ENCODE measurements at places on chromosomes 5 and 9.

DNA sequence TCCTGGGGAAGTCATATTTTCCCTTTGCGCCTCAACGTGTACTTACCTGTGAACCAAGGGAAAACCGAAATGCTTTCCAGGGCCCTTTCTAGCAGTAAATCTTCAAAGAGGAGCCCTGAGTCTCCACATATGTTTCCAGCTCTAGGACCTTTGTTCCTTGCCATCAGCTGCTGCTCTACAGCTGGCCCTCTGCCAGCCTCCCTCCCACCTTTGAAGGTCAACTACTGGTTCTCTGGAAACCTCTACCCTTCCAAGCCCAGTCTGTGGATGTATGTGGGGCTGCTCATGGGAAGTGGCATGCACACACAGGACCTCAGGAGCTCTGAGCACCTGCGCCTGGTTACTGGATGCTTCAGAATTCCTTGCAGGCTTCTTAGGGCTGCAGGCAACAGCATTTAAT is 117.2 kb downstream of the PSD2 start:
- no peak for DNase-seq

GRCh38 chr9:134290603-134291451 is 35.4 kb upstream of the RXRA start:
- DNase-seq, result no peak

GRCh38 chr5:122083535-122083934 is 5.5 kb upstream of the LOX start:
- no peak for DNase-seq

DNA sequence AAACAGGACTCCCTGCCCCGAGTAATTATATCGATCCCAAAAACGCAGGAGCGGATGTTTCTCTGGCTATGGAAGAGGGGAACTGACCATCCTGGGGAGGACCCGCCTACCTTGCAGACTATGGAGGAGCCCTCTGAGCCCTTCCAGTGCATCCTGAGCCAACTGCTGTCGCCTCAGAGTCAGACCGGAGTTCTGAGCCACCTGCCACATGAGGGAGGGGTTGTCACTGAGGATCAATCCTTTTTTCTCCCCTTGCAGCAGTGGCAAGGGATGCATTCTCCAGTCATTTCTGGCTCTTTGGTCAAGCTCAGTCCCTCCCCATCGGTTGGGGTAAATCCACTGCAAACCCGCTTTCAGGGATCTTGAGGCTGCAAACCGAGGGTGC is 709 bp downstream of the FANCG start:
- DNase-seq, result no peak

DNA sequence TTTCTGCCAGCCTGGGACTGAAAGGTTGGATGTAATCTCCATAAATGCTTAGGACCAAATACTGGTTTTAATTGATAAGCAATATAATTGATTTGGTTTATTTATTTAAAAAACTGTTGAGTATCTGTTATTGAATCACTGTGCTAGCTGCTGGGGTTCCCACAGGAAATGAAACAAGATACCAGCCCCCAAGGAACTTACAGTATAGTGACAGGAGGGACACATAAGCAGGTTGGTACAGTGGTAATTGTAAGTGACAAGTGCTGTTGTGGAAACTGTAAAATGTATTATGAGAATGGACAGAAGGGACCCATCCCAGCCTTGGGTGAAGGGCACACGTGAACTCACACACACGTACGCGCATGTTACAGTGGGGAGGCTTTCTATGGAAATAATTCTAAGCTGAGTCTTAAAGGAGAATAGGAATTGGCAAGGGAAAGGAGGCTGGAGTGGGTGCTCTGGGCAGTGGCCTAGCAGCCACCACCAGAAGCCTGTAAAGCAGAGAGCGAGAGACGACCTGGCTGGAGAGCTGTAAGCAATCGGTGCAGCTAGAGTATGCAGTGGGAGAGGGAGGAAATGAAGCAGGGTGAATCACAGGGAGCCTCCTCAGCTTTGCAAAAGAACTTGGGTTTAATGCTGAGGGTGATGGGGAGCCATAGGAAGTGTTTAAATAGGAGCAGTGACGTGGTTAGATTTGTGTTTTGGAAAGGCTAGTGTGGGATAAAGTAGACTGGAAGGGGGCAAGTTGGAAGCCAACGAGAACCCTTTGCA is 39.3 kb downstream of the GLRA1 start:
- DNase-seq, result no peak

DNA sequence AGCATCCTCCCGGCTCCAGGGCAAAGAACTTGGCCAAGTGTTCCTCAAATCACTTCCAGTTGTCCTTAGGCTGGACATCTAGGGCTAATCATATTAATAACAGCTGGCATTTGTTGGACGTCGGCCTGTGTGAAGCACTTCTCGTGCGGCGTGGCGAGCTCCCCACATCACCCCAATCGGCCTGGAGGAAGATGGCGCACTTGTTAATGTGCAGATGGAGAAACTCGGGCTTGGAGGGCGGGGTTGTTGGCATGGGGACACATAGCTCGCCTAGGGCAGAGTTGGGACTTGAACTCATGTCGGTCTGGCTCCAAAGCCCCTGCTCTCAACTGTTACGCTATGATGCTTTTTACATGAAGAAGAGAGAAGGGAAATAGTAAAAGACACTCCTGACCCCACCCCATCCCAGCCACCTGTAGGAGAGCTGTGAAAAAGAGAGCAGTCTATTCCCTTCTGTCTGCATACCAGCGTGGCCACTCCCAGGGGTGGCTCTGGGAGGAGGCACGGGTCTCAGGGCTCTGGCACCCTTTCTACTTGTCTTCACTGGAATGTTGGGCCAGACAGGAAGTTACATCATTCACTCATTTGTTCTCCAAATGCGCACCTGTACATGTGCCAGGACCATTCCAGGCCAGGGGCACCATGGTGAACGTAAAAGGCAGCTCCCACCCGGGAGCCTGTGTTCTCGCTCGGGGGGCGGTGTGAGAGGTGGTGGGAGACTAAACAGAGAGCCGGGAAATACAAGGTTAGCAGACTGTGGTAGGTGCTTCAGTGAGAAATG is 12.8 kb upstream of the NUP214 start:
- no peak for DNase-seq

GRCh38 chr9:29150606-29151005 is 1577.3 kb upstream of the C9orf72 start:
- DNase-seq, result no peak

DNA sequence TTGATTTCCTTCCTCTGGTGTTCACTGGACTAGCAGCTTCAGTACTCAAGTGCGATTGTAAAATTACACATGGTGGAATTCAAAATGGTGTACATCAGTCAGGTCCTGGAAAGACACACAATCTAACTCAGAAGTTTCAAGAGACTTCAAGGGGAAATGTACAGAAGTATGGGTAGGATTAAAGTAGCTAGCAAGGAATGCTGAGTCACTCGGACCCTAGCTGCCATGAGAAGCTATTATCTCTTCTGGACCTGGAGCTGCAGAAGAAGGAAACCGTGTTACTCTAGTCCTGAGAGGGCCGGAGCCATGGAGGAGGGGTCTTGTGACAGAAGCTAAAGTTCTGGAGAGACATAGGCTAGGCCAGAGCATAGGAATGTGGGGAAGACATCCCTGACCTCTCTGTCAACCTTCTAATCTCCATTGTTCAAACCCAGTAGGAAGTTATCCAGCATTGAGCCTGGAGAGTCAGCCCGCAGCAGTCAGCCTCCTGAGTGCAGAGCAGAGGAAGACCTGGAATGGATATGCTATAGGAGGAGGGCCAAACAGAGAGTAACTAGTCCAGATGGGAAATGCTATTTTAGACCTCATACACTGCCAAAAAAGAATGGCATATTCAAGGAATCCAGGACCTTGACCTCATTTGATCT is 84.3 kb downstream of the GHR start:
- DNase-seq, result no peak

DNA sequence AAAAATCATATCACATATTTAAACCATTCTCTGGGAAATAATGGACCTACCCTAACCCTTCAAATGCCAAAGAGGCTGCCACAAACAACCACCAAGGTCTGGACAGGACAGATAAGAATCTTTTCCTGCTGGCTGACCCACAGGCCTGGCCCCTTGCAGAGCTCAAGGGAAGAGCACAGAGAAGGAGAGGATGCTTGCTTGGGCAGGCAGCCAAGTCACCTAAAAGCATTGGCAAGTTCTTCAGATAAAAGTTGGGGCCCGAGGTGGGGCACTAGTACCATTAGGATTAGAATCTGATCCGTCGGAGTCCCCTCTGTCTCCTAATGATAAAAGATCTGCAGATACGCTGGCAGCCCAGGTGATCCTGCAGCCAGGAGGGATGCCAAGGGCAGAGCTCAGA is 176.6 kb downstream of the GABBR2 start:
- no peak for DNase-seq

GRCh38 chr9:138063033-138063432 is 185.5 kb downstream of the CACNA1B start:
- no peak for DNase-seq

GRCh38 chr5:177469750-177470525 is 3.5 kb downstream of the DBN1 start:
- DNase-seq, result no peak

- DNase-seq, result no peak
Measured at GRCh38 chr5:161547406-161547737, 847 bp upstream of the GABRB2 start.

DNA sequence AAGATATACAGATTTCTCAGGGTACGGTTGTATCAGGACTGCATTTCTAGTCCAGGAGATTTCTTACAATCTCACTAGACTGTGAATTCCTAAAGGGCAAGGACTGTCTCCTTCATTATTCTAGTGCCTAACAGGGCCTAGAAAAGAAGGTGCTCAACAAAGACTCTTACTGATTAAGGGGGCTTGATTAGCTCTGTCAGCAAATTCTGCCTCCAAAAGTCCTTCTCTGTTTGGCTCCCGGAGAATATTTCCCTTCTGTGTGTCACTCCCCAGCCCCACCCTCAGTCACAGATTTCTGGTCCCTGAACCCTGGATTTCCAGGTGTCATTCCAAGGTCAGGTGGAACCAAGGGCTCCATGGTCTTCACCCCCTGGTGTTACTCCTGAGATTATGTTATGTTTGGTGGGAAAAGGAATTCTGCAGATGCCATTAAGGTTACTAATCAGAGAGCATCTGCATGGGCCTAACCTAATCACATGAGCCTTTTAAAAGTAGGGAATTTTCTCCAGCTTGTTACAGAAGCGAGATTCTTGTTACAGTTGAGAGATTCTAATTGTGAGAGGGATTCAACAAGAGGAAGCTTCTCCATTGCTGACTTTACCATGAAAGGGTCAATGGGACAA is 167.7 kb upstream of the LHFPL2 start:
- DNase-seq, result no peak

Data from stimulated activated CD4-positive, alpha-beta T cell treated with anti-CD3 and anti-CD28 coated beads, Interleukin-1b, Interleukin-23, amount 100 ng/mL, for 1 hour (primary cell).